ENCODE measurements at places on chromosomes 5 and 9.

GRCh38 chr5:151598984-151599383 lies 7.9 kb upstream of the FAT2 start:
- no peak for DNase-seq

DNA sequence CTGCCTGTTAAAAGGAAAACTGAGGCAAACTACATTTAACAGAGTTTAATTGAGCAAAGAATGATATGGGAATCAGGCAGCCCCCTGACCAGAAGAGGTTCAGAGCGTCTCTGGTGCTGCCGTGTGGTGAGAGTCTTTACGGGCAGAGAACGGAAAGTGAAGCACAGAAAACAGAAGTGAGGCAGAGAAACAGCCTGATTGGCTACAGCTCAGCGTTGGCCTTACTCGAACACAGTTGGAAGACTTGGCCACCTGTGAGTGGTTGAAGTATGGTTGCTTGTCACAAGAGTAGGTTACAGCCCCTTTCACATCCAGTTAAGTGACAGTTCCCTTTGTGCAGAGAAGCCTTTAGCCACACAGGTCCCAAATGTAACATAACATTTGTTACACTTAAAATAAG lies 16.9 kb upstream of the FBP1 start:
- no peak for DNase-seq

- no peak for DNase-seq
These were observed 16.0 kb upstream of the ZBTB43 start for GRCh38 chr9:126788634-126789349.

GRCh38 chr9:84111726-84112125 lies 131.1 kb downstream of the RMI1 start:
- DNase-seq, result no peak

DNA sequence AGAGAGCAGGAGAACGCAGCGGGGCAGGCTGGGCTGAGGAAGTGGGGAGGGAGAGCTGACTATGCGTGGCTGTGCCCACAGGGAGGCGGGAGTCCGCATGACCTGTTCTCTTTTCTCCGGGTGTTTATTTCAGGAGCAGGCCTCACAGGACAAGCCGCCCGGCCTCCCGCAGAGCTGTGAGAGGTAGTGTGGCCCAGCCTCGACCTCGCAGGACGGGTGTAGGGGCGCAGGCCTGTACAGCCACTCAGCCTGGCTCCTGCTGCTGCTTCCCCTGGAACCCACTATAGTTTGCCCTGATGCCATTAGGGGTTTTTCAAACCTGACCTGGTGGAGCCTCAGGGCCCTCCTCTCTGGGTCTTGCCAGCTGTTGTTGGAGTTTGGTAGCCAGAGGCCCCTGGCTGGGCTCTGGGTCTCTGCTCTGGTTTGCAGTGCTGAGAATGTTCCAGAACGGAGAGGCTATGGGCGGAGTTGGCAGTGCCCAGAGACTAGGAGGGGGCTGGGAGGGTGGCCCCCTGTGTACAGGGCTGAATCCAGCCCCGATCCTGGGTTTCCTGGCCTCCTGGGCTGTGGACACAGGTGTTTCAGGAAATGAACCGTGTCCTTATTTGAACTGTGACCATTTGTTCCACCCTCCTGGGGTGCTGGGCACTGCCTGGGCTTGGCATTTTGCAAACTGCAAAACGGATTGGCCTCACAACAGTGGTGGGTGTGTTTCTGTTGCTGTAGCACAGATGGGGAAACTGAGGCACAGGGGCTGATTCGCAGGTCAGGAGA lies 78.8 kb downstream of the WNK2 start:
- DNase-seq, result no peak

DNA sequence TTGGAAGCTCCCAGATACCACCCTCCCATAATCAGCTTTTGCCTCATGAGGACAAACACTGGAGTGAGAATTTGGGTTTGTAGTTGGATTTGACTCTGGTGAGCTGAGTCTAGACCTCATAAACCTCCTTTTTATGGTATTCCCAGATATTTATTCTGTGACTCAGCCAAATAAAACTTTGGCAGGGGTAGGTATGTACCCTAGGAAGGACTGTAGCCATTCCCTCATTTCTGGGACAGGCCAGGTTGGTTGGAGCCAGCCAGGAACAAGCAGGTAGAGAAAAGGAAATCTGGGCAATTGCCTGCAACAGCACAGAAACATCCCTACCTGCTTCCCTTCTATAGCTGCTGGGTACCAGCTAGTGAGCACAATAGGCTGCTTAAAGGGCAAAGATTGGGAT lies 19.4 kb downstream of the ENHO start:
- DNase-seq, result no peak

DNA sequence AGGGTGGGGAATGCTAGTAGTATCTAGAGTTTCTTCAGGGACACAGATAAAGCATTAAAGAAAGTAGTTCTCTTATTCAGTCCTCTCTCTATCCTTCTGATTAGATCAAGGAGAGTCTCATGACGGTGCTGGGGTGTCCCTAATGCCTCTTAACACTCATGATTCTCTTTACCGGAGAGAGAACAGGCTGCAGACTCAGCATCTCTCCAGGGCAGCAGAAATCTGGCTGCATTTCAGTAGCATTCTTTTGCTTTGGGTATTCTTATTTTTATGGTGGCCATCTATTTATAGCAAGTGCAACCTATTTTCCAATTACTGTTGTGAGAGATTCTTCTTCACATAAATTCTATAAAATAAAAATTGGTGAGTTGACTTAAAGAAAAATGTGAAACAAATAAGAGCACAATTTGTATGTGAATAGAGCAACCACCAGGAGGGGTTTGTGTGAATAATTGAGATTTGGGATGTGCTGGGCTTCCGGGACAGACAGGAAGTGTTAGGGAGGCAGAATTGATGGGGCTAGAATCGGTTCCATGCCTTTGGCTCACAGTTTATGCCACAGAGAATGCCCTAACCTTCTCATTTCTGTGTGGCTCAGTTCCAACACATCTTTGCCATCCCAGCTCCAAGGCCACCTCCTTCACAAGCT lies 23.8 kb upstream of the BOD1 start:
- DNase-seq, result no peak

DNA sequence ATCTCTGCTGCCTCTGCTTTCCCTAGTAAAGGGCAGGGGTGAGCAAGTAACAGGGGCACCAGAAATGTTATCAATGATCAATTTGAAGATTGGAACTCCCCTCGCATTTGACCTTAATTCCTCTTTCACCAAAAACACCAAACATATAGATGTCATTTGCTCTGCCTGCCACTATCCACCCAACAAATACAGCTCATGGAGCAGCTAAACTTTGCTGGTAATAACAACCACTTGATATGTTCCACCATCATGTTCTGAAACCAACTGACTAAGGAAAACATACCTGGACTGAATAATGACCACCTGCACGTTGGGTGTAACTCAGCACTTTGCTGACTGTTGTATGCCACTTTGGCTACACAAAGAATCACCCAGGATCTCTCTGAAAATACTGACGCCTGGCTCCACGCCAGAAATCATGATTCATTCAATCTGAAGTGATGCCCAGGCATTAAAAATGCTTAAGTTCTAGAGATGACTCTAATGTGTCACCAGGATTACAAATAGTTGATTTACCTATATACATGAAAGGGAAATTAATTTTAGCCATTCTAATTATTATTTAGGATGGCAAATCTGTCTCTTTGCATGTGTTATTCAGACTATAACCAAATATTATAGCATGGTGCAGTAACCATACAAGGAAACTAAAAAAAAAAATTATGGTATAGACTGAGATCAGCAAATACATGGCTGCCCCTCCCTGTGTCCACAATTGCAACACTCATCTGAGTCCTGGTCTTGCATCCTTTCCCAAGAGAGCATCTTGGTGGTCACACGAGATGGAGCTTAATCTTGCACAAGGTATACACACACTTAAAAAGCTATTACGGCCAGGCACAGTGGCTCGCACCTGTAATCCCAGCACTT lies 43.1 kb upstream of the TTC39B start:
- DNase-seq, result no peak

DNA sequence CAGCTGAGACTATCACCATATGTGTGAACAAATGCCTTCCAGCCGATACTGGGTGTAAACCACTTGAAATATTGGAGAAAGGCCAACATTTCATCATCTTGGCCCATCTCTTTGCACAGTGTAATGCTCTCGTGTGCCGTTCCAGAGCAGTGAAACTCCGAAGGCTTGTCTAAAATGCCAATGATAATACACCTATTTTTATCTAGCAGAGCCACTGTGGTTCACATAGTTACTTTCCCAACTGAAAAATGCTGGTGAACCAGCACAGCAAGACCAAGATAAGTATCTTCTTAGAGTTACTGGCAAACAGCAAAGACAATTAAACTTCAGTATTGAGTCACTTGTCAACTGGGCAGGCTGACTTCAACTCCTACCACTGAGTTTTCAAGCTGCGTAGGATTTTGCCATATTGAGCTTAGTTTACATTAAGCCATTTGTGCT lies 379.9 kb upstream of the ACTBL2 start:
- peak; percentile 50 for DNase-seq

DNA sequence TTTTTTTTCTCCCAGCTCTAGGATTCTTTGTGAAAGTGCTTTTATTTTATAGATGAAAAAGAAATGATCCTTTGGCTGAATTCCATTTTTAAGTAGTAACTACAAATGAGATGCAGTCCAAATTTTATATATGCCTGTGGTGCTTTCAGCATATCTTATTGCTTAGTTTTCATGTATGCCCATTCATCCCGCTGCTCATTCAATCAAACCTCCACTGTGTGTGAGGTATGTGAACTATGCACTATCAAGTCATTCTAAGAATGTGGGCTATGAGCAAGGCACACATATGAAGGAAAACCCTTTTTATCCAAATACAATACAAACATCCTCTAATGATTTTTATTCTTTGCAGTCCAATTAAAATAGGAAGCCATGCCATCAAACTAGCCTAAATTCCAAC lies 1069.1 kb upstream of the DMAC1 start:
- peak; percentile 58 for DNase-seq

Measured in fibroblast of skin of left biceps (primary cell).